Mesothelial cell of epicardium (in vitro differentiated cells): ENCODE measurements at places on chromosomes 2 and 18.

- no peak for DNase-seq
These were observed 42.2 kb downstream of the RAD51AP2 start for GRCh38 chr2:17476064-17476463.

GRCh38 chr2:42099438-42100173 is 51.8 kb downstream of the PKDCC start:
- DNase-seq = no peak

- no peak for DNase-seq
These were observed 133.3 kb downstream of the GFPT1 start for GRCh38 chr2:69253611-69254301.

GRCh38 chr2:25062511-25062917 is 20.6 kb downstream of the EFR3B start:
- DNase-seq = no peak

DNA sequence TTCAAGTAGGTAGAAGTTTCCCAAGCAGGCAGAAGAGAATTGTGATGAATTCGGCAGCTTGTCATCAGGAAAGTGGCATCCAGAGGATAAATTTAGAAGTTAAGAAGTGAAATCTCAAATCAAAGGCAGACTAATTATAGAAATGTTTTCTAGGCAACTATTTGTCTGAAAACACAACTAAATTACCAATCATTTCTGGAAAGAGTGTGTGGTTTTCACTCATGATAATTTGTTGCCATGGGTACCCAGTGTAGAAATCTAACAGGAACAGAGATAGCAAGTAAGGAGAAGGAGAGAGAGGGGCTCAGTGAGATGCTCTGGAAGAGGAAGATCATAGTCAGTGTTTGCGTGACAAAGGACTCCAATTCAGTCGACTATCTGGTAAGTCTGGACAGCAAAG is 208.1 kb downstream of the NCKAP5 start:
- DNase-seq = no peak

- peak; percentile 56 for DNase-seq
These were observed 354.6 kb upstream of the SETBP1 start for GRCh38 chr18:44325903-44326635.

DNA sequence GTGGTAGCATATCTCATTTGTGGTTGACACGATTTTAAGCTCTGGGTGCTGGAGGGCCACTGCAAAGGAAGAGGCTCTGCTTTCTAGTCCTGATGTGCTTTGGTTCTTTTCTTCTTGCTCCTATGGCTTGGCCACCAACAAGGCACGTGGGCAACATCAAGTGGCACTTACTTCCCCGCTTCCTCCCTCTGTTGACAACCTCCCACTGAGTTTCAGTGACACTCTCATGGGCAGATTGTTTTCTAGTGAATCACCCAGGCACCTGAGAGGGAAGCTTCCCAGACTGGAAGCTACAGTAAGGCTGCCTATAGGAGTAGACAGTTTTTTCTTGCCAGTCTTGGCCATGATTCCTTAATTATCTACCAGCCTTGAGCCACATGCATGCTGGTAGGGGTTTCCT is 89.0 kb downstream of the NBAS start:
- no peak for DNase-seq
